ENCODE measurements at places on chromosomes 2 and 18.
A peak's percentile ranks its signal among the peaks of the same experiment; 100 is the strongest.

DNA sequence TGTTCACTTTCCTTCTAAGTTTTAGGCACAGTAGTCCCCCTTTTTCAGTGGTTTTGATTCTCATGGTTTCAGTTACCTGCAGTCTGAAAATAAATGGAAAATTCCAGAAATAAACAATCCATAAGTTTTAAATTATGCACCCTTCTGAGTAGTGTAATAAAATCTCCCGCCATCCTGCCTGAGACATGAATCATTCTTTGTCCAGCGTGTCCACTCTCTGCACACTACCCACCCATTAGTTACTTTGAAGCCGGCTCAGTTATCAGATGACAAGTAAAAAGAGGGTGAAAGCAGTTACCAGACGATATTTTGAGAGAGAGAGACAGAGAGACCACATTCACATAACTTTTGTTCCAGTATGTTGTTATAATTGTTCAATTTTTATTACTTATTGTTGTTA is 400.5 kb downstream of the TMX3 start:
- DNase-seq, result peak; percentile 10

GRCh38 chr2:127015106-127015910 is 91.6 kb downstream of the BIN1 start:
- no peak for DNase-seq

GRCh38 chr2:173075056-173075780 is 428 bp upstream of the MAP3K20 start:
- no peak for DNase-seq

DNA sequence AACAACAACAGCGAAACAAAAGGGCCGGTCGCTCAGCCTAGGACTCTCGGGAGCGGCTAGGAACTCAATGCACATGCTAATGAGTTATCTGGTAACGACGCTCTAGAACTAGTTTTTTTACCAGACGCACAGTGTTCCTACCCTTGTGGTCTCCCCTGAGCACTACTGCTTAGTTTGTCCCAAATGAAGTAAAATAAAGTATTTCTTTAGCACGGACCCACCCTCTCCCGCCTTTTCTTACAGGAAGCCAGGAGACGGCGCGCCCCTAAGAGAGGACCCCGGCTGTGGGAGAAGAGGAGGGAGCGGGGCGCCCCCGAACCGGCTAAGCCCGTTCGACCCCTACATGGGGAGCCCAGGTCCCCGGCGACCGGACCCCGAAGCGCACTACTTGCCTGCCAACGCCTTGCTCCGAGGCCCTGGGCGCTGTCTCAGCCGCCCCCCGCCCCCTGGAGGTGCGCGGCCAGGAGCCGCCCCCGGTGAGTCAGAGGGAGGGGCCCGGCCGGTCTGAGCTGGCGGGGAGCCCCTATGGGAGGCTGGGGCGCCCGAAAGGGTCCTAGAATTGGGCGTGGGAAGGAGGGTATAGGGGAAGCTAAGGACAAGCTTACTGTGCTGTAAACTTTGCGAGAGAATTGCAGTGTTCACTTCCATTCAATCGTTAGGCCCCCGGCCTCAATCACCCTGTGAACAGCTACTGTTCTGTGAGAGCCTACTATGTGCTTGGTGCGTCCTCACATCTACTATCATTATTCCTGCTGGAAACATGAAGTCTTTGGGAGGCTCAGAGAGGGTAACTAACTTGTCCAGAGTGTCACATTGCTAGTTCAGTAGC is 3.6 kb upstream of the CAPG start:
- peak; percentile 76 for DNase-seq

GRCh38 chr2:121613774-121614173 is 35.5 kb downstream of the CLASP1 start:
- DNase-seq, result no peak

- DNase-seq, result peak; percentile 50
Observed at GRCh38 chr2:20182241-20182931, 42.5 kb downstream of the SDC1 start.

- peak; percentile 82 for DNase-seq
Observed at GRCh38 chr2:197803033-197803444, 1.4 kb upstream of the PLCL1 start.

DNA sequence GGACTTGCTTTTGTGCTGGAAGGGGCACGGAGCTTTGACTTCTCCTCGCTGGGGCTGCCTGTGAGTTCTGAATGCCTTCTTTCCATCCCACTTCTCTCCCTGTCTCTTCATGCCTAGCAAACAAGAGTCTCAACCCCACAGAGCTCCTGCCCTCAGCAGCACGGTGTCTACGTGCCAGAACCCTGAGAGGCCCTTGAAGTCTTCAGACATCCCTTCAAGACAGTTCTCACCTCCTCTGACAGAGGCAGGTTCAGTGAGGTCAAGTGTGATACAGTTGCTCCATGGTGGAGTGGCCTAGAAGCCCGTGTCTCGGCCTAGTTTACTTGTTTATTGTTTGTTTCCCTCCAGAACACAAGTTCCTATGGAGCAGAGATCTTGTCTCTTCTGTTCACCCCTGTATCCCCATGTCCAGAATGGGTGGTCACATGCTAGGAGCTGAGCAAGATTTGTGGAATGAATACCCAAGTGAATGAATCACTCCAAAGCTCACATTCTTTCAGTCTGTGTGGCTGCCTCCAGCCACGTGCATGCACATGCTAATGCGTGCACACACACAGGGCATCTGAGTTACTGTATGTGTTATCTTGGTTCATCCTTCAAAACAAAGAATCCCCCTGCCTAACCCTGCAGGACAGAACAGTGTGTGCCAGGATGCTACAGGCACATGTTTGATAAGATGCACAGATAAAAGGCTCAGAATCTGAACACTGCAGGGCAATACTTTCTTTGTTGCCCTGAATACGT is 391.6 kb downstream of the NBAS start:
- DNase-seq, result peak; percentile 11

DNA sequence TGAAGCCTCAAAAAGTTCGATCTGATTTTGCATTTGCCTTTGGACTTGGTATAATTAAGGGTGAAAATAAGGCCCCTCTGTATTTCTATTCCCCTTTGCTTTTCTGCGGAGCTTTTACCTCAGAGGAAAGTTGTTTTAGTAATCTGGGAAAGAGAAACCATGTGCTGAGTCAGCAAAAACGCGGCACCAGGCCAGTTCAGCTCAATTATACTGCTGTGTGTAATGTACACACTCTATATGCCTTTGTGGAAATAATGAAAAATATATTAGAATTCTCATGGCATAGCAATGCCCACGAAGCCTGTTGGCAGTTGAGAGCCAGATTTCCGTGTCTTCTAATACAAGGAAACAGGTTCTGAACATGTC is 161.9 kb upstream of the SIX2 start:
- DNase-seq, result peak; percentile 59

DNA sequence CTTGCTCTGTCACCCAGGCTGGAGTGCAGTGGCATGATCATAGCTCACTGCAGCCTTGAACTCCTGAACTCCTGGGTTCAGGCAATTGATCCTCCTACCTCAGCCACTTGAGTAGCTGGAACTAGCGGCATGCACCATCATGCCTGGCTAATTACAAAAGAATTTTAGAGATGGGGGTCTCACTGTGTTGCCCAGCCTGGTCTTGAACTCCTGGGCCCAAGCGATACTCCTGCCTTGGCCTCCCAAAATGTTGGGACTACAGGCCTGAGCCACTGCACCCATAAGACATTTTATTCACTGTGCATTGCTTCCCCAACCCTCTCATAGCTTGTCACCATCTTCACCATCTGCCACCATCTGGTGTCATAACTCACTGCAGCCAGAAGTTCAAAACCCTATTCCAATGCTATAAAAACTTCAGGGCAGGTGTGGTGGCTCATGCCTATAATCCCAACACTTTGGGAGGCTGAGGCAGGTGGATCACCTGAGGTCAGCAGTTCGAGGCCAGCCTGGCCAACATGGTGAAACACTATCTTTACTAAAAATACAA is 78.7 kb downstream of the NCAPH start:
- DNase-seq, result no peak

DNA sequence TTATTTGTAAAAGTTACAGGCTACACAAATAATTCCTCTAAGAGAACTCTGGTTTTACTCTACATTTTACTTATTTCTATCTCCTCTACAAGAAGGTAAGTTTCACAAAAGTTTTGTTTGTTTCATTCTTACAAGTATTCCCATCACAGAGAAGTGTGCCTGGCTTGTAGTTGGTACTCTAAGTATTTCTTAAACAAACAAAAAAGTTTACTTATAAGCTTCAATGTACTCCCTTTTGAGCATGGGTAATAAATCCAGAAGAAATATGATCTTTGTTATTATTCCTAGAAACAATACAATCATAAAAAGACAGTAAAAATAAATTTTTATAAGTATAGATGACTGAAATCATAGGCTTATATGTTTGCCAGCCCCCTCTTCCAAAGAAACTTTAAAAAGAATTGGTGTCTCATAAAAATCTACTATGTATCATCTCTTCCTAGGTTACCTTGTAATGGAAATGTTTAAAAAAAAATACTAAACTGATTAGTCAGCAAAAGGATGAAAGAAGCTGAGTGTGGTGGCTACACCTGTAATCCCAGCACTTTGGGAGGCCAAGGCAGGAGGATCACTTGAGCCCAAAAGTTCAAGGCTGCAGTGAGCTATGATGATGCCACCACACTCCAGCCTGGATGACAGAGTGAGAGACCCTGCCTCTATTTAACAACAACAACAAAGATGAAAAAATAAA is 54.7 kb downstream of the ATL2 start:
- no peak for DNase-seq

DNA sequence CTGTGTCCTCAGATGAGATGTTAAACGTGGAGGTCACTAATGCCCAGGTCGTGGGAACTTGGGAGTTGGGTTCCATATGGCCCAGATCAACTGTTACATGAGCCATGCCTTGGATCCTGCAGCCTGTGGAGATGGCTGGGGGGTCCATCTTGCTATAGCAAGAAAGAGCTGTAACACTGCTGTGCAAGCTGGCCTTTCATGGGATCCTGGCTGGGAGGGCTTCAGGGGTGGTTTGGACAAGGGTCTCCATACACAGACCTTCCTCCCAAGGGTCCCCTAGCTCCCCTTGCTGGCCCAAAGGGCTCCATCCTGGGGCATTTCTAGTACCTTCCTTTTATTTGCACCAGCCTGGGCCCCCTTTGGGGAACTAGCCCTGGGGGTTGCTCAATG is 337.7 kb downstream of the DYSF start:
- no peak for DNase-seq

DNA sequence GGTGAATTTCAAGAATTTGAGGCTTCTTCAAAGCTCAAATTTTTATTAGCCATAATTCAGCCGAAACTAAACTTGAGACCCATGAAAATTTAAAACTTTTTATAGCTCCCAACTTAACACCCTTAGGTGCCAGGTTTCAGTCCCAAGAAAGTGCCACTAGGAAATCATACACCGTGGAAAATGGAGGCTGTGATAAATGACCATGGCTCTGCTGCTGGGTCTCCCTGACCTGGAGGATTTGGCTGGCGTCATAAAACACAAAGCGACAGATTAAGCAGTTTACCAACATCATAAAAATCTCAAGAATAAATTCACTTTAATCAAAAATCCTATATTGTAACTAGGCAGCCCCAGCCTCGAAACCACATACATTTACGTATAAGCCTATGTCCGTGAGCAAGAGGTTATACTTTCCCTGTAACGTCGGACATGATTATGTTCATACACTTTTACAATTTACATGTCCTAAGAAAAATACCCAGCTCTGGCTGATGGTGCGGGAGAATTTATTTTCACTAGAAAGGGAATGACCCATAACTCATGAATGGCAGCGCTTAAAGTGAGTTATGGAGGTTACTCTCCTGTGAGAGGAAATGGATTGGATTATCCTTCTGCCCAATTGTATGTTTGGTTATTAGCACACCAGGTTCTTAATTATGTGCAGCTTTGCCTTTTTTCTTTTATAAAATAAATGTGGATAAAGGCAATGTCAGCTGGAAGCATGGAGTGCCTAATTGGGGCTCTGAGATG is 329.4 kb downstream of the AGPS start:
- DNase-seq, result no peak

- peak; percentile 84 for DNase-seq
Observed at GRCh38 chr2:187580462-187581124, 26.4 kb upstream of the TFPI start.

DNA sequence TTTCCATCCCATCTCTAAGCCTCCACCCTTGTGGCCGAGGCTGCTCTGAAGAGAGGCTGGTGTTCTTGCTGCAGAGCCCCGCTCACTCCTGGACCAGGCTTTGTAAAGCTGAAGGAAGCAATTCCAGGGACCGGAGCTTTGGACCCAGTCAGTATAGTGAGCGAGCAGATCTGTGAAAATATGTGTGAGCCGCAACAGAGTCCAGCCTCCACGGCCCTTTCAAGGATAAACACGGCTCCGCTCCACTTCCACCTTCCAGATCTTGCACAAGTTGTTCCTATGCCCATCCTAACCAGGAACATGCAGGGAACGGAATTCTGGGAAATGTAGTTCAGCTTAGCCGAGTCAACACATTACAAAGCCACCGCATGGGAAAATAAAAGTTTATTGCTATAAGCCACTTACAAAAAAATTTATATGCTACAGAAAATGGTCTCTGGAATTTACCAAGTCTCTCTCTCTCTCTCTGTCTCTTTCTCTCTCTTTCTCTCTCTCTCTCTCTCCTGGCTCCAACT is 151.7 kb upstream of the ZNF521 start:
- peak; percentile 95 for DNase-seq

All from muscle of leg (tissue), 16 donors.